Stimulated activated CD4-positive, alpha-beta T cell treated with anti-CD3 and anti-CD28 coated beads, Interleukin-2, amount 100 ng/mL, for 48 hours (primary cell): ENCODE measurements at places on chromosomes 7 and 10.

GRCh38 chr7:142025896-142026295 lies 30.2 kb downstream of the MGAM start:
- no peak for DNase-seq

DNA sequence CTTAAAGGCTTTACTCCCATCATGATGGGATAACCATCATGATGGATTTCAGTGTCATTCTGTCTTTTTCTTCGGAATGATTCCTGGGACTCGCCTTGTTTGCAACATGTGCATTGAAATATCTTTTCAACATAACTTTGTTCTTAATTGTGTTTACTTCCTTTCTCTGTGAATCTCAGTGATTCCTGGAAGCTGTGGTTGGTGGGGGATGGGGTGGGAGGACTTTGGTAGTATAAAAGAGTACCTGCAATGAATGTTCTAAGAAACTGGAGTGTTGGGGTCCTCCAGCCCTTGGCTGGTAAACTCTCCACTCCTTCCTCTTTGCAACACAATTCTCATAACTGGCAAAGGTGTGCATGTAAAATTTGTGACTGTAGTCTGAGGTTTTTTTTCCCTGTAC lies 11.5 kb upstream of the SH2D4B start:
- DNase-seq = no peak

DNA sequence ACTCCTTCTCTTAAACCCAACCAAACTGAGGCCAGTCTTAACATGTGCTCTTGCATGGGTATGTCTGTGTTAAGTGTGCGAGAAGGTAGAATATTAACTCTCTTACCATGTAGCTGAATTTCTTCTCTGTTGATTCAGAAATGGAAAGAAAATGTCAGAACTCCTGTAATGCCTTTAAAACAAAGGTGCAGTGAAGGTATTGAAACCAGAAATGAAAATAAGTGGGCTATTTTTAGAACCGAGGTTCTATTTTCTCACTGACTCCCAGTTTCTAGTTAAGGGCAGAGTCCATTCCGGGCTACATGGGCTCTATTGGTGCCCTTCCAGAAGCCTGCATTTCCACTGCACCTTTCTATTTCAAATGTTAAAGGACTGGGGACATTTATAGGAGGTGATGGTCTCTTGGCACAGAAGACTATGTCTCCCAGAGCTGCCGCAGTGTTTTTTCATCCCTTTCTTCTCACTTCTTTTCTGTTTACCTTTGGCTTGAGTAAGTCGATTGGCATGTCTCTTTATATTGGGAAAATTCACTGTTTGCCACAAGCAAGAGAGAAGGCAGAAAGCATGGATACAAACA lies 174.9 kb downstream of the LRMDA start:
- no peak for DNase-seq

DNA sequence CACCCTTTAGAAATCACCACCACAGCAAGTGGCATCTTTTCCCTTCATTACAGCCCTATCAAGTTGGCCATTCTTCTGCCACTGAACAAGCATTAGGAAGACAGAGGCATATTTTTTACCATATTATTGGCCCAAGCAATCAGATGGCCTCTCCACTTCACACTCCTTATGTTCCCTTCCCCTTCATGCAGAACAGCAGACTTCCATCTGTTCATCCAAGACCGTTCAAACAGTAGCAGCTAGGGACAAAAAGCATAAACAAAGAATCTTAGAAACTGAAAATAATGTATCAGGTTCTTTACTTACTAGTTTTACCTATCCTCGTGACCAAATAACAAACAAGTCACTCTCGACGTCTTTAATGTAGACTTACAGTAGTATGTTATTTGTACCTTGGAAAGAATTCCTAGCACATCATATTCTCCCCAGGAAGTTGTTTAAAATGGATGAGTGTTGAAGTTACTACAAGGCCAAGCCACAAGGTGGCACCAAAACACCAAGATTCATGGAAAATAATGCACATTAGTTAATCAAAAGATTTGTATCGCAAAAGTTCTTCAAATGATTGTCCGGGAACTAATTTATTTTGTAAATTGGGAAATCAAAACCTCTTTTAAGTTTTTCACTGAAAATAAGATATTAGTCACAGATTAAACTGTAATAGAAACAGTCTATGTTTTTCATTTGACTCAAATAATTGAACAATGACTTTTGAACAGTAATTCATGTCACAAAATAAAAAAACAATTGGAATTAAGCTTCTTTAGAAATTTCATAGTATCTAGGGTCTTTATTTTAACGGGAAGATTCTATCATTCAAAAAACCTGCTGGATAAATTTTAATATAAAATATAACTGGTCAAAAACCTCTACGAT lies 112.1 kb downstream of the VPS41 start:
- DNase-seq = peak; percentile 37

- DNase-seq = no peak
Observed at GRCh38 chr10:45553613-45554012, 119.0 kb downstream of the ZFAND4 start.

GRCh38 chr10:78529262-78529661 lies 495.6 kb downstream of the RPS24 start:
- no peak for DNase-seq

GRCh38 chr10:13709931-13710650 lies 123.3 kb downstream of the PRPF18 start:
- no peak for DNase-seq
